ENCODE measurements at places on chromosomes 5 and 9. TPM values are rescaled to one million over a fixed set of nuclear protein-coding genes. Genes with fewer than 3 reads are reported as not detected.

GRCh38 chr5:180813420-180813819, 10.8 kb upstream of the MGAT1 start:
- no peaks in the 10 kb centered on the region for H3K4me1 ChIP-seq
- DNase-seq: peak; percentile 46
- no peaks in the 10 kb centered on the region for H3K36me3 ChIP-seq
- H3K27ac ChIP-seq: no peak overlapping the region
- no peak overlapping the region for H3K4me3 ChIP-seq

GRCh38 chr9:21933865-21934264, 60.3 kb downstream of the CDKN2A start:
- H3K27ac ChIP-seq: no peak overlapping the region
- H3K36me3 ChIP-seq: no peaks in the 10 kb centered on the region
- H3K4me1 ChIP-seq: no peaks in the 10 kb centered on the region
- H3K27me3 ChIP-seq: no peaks in the 10 kb centered on the region

- DNase-seq: no peak
- no peaks in the 10 kb centered on the region for H3K27me3 ChIP-seq
- H3K27ac ChIP-seq: no peak overlapping the region
- no peaks in the 10 kb centered on the region for H3K36me3 ChIP-seq
These were observed 115.5 kb downstream of the APBA1 start for GRCh38 chr9:69556707-69557106.

DNA sequence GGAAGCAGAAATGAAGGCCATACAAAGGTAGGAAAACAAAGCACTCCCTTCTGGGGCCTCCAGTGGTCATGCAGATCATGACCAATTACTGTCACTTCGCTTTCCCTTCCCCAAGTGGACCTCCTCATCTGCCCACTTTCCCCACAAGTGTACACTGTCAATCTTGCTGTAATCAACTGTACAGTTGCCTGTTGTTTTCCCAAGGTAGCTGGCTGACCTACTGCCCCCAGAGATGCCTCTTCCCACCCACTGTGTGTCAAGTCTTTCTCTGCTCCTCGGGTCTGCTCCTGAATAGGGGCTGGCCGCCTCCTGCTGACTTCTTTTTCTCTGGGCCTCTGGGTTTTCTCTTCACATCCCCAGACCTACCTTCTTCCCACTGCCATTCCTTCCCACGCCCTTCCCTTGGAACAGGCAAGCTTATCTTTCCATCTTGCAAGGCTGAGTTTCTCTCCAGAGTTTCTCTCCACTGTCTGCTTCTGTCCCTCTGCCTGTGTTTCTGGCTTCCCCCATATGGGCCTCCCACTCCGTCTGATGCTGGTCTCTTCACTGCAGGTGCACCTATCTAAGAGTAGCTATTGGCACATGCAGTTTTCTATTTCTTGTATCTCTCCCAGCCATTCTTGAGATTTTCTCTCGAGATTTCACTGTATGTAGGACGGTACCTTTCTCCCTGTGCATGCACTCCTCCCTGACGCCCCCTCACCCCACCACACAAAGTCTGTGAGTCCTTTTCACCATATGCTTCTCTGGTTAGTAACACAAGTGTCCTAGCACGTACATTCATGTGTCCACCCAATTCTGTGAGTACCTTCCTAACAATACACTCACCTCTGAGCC, 2.4 kb downstream of the ELL2 start:
- H3K36me3 ChIP-seq: peaks cover 27% of the 10 kb centered on the region
- no peaks in the 10 kb centered on the region for H3K27me3 ChIP-seq
- peak; percentile 78 for DNase-seq

DNA sequence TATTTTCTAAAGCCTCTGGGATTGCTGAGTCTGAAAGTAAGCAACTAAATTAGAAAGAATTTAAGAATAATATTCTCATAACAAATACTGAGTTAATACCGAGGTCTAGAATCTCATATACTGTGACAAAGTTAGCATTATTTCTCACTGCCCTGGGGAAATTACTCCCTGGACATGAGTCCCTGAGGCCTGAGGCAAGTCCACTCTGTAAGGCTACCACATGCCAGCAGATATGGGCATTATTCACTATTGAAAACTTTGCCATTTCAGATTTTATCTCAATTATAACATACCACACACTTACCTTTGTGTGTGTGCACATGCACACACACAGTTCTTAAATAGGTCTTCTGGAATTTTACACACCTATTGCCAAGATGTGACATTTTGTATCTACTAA, 22.9 kb downstream of the ELL2 start:
- peaks cover 40% of the 10 kb centered on the region for H3K36me3 ChIP-seq
- H3K27me3 ChIP-seq: no peaks in the 10 kb centered on the region
- H3K4me1 ChIP-seq: peaks cover 7% of the 10 kb centered on the region

GRCh38 chr5:139268364-139269202, 25.0 kb upstream of the MATR3 start:
- DNase-seq: no peak
- H3K27ac ChIP-seq: no peak overlapping the region
- no peaks in the 10 kb centered on the region for H3K27me3 ChIP-seq
- peaks cover 5% of the 10 kb centered on the region for H3K4me1 ChIP-seq
- no peak overlapping the region for H3K4me3 ChIP-seq
- no peaks in the 10 kb centered on the region for H3K36me3 ChIP-seq

The CCNJL gene
- total RNA-seq: 13.8 TPM

The PRLR gene
- 1.1 TPM for total RNA-seq

The PLEKHG4B gene
- total RNA-seq: 22.8 TPM

The BARHL1 gene
- not detected for total RNA-seq

Data from endodermal cell (in vitro differentiated cells).